ENCODE measurements at places on chromosomes 6 and 20.

GRCh38 chr6:71454056-71454455 is 165.4 kb downstream of the OGFRL1 start:
- DNase-seq, result no peak

DNA sequence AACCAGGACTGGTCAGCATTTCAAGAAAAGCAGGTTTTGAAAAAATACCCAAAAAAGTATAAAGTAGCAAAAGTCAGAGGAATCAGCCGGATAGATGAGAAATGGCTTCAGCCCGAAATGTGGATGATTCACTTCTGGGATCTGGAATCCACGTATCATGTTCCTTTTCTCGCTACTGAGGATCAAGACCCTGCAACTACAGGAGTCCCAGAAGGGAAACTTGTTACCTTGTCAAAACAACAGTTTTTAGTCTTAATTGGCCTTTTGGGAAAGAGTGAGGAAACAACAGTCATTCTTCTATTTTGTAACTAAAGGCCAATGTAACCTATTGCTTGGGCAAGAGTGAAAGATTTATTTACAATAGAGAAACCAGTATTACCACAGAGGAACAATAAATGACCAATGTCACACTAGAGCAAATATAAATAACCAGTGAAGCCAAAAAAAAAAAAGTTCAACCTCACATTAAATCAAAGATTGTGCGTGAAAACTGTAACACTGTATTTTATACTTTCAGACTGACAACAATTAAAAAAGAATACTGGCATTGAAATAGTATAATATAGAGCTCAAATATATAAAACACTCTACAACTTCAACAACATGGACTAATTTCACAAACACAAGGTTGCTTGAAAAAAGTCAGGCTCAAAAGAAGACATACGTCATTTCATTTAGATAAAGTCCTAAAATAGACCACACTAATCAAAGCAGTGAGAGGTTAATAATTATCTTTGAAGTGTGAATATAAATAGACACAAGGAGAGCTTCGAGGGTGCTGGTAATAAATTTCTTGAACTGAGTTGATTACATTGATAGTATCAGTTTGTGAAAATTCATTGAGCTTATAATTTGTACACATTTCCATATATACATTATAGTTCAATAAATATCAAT is 116.2 kb downstream of the GFRAL start:
- no peak for DNase-seq

DNA sequence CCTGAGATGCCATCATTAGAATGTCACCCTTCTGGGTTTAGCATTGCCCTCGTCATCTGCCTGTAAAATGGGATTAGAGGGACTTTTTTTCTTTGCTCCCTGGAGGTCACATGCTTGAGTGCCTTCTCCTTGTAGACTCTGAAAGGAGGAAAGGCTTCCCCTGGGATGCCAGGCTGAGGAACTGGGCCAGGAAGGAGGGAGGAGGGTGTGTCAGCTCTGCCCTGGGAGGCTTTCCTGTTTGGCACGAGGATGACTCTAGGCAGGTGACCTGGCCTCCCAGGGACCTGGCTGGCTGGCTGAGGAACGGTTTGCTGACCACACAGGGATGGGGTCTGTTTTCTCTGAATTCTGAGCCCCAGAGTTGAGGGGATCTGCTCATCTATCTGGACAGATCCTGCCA is 137.9 kb upstream of the RNF24 start:
- DNase-seq, result no peak

DNA sequence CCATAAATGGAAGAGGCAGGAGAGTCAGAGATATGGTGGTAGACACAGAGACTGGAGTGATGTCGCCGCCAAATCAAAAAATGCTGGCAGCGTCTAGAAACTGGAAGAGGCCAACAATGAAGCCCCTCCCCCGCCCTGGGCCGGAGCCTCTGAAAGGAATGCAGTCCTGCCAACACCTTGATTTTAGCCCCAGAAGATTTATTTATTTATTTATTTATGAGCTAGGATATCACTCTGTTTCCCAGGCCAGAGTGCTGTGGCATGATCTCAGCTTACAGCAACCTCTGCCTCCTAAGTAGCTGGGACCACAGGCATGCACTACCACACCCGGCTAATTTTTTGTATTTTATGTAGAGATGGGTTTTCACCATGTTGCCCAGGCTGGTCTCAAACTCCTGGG is 82.6 kb upstream of the CCDC167 start:
- DNase-seq, result no peak

DNA sequence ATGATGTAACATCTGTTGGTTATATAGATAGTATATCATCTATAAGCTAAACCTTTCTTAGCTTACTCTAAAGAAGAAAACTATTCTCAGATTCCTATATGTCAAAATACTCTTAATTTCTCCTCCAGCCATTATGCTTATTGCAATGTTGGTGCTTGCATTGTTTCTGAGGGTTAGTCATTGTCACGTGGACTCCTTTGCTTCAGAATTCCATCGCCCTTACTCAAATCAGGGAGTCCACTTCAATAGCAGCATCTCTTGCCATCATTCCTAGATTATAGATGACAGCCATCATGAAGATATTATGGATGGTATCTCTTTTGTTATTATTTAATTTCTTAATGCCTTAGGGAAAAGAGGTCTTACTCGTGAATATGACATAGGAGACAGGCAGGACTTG is 776.1 kb downstream of the TENT5A start:
- no peak for DNase-seq

DNA sequence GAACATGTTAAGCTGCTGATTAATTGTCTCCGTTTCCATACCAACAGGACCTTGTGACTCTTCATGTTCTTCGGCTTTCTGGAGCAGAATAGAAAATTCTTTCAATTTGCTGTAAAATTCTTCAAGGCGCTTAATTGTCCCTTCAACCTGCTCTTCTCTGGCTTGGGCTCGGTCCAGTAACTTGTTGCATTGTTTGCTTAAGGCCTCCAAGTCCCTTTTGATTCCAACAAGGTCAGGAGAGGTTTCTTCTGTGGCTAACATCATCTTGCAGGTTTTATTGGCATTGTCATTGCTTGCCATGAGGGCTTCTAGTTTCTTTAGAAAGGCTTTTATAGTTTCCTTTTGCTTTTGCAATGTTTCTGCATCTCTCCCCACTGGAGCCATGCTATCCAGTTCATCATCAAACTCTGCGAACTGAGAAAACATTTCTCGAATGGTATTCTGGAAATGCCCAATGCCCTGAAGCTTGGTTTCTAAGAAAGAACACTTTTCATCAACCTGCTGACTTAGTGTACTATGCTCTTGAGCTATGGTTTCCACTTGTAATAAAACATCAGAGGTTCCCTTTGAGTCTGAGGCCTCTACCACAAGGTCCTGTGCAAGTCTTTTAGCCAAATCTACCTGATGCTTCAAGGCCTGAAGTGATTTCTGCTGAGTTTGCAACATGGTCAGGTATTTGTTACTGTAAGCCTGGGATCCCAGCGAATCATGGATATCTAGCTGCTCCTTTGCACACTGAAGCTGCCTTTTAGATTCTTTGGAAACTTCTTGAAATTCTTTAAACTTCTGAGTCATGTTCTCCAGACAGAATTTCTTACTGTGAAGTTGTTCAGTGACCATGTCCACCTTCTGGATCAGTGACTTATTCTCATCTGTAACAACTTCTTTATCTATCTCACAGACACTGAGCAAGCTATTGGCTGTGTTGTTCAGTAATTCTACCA is 90.2 kb downstream of the DST start:
- no peak for DNase-seq

- DNase-seq, result no peak
Measured at GRCh38 chr20:50408526-50409364, 101.4 kb upstream of the PTPN1 start.

DNA sequence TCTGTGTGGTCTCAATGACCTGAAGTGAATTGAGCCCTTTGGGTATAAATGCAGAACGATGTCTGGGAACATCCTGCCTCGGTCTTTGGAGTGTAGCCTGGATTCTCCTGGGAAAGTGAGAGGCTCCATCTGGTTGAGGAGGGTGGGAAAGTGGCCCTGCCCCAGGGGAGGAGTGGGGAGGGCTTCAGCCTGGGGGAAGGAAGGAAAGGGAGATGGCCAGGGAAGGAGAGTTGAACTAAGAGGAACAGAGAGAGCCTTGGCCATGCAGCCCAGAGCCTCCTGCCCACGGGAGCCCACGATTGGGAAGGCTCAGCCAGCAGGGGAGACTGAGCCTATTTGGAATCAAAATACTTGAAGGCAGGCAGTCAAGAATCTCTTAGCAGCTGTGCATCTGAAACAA is 2.3 kb upstream of the EPB41L1 start:
- DNase-seq, result no peak

DNA sequence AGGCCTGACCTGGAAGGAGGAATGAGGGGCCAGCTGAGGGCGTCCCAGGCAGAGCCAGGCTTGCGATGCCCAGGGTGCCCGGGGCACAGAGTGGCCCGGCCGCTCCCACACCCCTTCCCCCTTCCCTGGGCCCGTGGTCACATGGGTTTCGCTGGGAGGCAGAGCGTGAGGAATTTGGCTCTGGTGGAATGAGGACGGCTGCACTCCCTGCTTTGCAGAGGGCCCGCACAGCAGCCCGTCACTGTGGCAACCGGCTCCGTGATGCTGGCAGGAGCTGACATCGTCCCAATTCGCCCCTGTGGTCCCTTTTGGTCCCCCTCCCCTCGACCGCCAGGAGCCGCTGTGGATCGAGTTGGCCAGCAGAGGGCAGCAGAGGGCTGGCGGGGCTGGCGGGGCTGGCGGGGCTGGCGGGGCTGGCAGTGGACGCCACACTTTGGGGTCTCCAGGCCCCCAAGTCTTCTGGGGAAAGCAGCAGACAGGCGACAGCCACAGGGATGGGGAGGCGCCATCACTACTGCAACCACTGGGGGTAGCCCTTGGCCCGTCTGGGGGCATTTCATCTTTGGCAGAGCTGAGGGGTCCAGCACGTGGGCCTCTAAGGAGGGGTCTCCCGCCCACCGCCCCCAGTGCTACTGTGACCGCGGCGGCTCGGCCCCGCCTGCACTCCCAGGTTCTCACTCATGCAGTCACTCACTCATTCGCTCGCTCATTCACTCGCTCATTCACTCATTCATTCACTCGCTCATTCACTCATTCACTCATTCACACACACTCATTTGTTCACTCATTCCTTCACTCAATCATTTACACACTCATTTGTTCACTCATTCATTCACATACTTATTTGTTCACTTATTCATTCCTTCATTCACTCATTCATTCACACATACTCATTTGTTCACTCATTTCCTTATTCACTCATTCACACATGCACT is 49.7 kb upstream of the BHLHE23 start:
- no peak for DNase-seq

DNA sequence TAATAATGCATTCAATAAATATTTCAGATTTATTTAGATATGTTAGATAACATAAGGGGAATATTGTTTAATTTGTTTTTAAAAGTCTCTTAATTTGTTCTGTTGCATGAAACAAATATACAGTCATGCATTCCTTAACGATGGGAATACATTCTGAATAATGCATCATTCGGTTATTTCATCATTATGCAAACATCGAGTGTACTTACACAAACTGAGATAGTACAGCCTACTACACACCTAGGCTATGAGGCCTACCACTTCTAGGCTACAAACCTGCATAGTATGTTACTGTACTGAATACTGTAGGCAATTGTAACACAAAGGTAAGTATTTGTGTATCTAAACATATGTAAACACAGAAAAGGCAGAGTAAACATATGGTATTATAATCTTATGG is 118.7 kb downstream of the EPHA7 start:
- no peak for DNase-seq

DNA sequence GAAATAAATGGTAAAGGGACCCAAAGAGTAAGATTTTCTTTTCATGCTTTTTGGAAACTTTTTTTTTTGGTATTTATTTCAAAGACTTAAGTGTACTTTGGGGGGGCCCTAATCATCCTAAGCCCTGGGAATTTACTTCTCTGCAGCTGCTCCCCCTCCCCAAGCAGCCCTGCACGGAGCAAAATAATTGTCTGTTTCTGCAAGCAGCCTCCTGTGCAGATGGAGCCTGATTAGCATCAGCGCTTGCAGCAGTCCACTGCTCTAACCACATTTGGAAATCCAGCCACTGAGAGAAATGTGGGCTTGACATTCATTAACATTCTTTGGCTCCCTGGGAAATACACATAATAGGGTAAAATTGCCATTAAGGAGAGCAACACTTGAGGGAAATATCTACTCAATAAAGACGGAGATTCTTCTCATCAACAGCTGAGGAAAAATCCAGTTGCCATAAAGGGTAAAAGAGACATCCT is 309.2 kb upstream of the MAP3K7 start:
- no peak for DNase-seq

DNA sequence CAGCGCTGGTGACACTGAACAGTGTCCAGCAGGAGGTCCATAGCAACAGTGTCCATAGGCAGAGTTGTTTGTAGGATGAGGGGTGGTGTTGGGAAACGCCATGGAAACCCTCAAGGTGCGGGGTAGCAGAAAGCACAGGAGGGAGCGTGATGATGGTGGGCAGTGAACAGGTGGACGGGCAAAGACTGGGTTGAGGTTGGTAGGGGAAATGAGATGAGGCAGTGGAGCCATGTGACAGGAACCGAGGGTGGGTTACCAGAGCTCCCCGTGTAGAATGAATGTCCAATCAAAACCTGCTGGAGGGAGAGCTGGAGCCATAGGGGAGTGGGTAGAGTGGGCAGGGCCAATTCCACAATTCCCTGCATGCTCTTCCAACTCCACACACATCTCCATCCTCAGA is 38.0 kb downstream of the HLA-DPB1 start:
- no peak for DNase-seq

DNA sequence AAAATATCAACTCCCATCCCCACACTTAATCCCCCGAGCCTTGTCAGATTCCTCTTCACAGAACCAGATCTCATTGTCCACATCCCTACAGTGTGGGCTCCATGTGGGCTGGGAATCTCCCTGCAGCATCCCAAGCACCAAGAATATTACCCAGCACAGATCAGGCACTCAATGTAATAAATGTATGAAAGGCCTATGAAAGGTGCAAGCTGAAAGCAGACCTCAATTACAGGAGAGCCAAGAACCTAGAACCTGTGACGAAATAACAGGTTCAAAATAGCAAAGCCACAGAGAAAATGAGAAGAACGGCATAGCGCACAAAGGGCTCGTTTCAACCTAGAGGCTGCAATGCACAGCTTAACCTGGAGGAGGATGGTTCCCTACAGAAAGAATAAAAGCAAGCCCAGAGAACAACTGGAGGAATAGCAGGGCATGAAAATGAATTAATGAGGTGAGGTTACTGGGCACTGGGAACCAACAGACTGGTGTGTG is 3.1 kb downstream of the SLC23A2 start:
- DNase-seq, result no peak

DNA sequence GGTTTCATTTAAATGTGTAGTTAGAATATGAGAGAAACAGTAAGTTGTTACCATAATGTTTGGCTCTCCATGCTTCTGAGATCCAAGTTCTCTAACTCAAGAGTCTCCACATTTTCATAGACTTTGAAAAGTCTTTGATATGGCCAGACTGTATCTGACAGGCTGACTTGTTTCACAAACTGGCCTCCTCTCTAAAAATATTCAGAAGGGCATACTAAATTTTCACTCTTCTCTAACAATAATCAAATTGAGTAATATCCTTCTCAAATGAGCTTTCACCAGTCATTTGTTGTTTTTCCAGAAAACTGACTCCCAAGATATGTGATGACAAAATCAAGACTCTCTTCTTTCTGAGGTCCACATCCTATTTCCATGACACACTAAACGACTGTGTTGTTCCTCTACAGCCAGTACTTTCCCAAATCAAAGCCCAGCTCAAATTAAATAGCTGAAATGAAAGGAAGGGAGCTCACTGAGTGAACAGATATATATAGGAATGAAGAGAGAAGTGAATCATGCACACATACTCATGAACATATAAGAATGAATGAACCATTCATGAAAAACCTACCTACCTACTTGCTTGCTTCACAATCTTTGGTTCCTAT is 15.1 kb downstream of the HIVEP2 start:
- DNase-seq, result no peak

- DNase-seq, result no peak
Measured at GRCh38 chr20:6708010-6708409, 59.5 kb upstream of the BMP2 start.

- DNase-seq, result no peak
Measured at GRCh38 chr20:58824843-58825242, 25.9 kb downstream of the GNAS-AS1 start.
